Fibroblast of villous mesenchyme (primary cell): ENCODE measurements at places on chromosomes 1 and 21.

GRCh38 chr1:25451908-25452307 lies 21.2 kb downstream of the MACO1 start:
- no peak for DNase-seq

DNA sequence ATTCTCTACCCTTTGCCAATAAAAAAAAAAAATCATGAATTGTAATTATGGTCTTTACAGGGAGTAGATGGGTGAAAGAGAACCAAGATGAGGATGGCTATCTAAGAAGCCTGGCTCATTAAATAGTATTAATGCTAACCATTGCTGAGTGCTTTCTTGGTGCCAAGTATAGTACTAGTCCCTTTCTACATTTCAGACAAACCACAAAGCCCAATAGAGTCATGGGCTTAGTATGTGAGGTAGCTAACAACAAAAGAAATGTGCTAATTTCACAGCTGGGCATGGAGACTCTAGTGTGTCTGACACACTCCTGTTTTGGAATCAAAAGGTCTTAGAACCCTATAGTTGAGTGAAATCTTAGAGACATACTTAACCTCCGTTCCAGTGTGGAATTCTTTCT lies 84.5 kb upstream of the ESRRG start:
- DNase-seq, result no peak

DNA sequence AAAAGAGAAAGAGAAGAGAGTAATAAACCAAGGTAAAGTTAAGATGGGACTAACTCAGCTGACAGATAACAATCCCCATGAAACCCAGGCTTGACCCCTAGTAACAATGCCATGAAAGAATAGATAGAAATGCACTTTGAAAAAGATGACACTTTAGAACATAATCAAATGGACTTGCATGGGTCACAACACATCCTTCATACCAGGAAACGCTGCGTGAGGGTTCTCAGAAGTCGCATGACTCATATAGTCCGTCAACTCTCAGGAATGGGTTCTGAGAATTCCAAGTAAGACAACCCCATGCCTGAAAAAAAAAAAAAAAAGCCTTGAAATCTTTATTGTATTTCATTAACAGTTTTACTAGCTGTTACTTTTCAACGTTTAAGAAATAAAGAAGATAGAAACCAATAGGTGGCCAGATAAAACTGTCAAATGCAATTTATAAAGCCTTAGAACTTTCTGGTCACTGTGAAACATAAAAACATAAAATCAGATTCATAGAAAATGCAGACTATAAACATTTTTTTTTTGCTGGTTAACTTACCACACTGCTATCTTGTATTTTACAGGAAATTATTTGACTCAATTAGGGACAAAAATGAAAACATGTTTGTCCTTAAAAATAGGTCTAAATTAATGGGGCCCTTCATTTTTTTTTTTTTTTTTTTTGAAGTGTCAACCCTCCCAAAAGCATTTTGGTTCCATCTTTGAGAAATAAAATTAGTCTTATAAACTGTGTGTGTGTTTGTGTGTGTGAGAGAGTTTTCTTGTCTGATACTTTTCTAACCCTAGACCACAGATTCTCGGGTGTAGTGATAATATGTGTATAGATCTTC lies 202.1 kb downstream of the NCAM2 start:
- DNase-seq, result peak; percentile 95

GRCh38 chr1:86062453-86062852 lies 94.1 kb downstream of the COL24A1 start:
- no peak for DNase-seq

- peak; percentile 84 for DNase-seq
These were observed 3.8 kb upstream of the NCMAP start for GRCh38 chr1:24551960-24552571.

- no peak for DNase-seq
These were observed 29.9 kb downstream of the KRTAP10-1 start for GRCh38 chr21:44510109-44510507.

DNA sequence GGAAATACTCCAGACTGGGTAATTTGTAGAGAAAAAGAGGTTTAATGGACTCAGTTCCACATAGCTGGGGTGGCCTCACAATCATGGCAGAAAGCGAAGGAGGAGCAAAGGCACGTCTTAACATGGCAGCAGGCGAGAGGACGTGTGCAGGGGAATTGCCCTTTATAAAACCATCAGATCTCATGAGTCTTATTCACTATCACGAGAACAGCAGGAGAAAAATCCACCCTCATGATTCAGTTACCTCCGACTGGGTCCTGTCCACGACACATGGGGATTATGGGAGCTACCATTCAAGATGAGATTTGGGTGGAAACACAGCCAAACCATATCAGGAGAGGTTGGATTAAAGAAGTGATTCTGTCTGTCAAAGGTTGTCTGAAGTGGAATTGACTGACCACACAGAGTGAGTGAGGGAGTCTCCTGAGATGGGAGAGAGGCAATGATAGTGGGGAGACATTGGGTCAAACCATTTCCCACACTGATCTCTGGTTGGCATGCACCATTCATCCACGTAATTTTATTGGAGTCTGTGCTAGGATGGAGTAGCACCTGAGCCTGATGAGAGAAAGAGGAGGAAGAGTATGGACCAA lies 58.3 kb upstream of the VAMP3 start:
- no peak for DNase-seq

DNA sequence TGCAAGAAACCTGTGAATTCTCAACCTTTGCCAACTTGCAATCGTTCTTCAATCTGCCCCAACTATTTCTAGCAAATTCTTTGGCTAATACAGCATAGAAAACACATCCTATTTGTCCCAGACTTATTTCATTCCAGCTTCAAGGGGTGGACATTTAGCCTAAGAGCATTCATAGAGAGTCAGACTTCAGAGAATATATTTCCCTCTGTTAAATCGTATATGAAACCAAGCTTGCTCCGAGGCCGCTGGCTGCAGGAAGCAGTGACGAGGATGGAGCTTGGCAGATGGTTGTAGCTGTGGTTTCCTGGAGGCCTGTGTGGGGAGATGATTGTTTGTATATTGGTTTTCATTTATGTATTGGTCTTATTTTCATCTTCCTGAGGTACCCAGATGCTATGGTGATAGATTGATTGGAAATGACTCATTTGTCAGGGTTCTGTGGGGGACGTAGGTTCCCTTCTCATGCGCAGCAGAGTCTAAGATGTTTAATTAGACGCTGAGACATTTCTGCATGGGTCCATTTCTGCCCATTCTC lies 26.1 kb downstream of the MAN1C1 start:
- peak; percentile 10 for DNase-seq

GRCh38 chr1:54335755-54336108 lies 70.5 kb downstream of the SSBP3 start:
- DNase-seq, result peak; percentile 97

DNA sequence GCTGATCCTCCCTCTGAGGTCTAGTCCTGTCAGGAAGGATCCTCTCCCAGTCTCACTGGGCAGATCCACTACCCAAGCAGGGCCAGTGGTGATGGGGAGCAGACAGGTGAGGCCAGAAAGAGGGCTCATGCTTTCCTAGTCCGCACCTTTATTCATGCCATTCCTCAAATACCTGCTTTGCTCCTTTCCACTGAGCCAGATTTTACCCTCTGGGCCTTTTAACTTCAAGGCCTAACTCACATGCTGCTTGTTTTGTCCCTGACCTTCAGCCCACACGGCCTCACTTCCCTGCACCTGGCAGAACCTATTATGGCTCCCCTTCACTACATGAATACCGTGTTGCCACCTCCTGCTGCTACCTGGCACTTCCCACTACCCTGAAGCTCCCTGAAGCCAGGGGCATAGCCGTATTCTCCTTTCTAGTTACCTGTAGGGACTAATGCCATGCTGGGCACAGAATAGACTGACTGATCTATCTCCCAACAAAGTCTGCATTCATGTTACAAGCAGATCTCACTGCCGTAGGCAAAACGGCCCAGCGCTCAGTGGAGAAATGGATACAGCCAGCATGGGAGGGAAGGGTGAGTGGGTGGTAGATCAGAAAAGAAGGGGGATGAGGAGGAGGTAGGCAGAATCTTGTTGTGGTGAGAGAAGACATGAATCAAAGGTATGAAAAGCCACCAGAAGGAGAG lies 36.1 kb upstream of the GOLT1A start:
- no peak for DNase-seq

DNA sequence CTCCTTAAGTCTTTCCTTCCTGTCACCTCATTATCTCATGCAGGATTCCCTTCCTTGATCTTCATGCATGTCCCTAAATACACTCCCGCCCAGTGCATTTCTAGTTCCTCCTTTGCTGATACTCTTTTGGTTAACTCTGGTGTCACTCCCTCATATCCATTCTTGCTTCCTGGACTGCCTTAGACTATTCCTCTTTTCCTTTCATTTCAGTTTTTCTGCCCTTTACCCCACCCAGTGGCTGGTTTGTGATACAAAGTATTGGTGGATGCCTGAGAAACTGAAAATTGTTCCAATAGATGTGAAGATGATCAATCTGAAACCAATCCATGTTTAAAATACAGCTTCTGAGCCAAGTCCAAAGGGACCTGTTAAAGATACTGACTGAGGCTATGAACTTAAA lies 553.8 kb upstream of the CAMK1G start:
- no peak for DNase-seq

DNA sequence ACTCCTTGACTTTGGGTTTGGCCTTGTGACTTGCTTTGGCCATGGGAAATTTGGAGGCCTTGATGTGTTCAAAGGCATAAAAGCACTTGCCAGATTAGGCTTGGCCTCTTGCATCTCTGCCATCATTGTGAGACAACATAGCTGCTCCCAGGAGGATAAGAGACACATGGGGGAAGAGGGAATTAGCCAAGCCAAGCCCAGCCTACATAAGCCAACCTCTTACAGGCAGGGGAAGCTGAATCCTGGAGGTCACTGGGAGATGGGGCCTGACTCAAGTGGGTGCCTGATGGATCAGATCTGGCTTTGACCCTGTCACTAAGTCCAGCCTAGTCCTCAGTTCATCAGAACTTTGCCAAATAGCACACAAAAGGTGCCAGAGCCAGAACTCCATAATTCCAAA lies 37.6 kb upstream of the HMGB4 start:
- no peak for DNase-seq

DNA sequence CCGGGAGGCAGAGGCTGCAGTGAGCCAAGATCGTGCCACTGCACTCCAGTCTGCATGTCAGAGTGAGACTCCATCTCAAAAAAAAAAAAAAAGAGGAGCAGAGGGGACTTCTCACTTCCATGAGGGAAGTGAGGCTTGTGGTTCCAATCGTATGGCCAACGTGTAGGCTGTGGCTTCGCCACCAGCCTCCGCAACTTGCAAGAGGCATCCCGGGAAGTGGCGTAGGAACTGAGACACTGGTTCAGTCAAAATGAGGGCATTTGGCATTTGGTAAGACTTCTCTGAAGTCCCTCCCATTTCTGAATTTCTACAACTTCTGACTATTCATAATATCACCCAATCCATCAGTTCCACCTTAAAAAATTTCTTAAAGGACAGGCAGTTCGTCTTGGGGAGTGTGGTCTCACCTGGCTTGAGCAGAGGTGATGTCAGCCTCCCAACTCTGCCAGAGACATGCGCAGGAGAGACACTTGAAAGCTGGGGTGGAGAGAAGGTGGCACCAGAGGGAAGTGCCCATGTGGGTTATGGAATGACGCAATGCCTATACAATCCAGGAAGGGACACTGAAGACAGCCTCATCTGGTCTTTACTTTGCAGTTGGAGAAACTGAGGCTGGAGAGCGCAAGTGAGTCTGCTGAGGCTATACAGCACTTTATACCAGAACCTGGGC lies 17.2 kb downstream of the KAZN start:
- no peak for DNase-seq

GRCh38 chr1:12424793-12425192 lies 193.2 kb downstream of the DHRS3 start:
- no peak for DNase-seq

GRCh38 chr1:171911506-171911905 lies 70.2 kb downstream of the DNM3 start:
- no peak for DNase-seq

- peak; percentile 26 for DNase-seq
These were observed 57.0 kb downstream of the CAMTA1 start for GRCh38 chr1:6842301-6842700.

DNA sequence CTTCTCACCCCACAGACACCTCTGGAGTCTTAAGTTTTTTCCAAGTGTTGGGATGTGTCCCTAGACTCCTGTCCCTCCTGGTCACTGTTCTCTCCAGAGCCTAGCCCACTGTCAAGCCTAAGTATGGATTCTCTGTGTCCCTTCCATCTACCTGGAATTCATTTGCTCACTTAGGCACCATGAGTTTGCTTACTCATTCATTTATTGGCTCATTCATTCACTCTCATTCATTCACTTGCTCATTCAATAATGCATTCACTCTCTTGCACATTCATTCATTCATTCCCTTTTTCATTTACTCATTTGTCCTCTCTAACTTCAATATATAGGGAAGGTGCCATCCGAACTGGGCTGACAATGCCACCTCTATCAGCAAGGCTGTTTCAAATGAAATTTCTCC lies 1.6 kb downstream of the S100A16 start:
- DNase-seq, result no peak

GRCh38 chr1:11664336-11665065 lies 501 bp downstream of the FBXO6 start:
- peak; percentile 36 for DNase-seq

DNA sequence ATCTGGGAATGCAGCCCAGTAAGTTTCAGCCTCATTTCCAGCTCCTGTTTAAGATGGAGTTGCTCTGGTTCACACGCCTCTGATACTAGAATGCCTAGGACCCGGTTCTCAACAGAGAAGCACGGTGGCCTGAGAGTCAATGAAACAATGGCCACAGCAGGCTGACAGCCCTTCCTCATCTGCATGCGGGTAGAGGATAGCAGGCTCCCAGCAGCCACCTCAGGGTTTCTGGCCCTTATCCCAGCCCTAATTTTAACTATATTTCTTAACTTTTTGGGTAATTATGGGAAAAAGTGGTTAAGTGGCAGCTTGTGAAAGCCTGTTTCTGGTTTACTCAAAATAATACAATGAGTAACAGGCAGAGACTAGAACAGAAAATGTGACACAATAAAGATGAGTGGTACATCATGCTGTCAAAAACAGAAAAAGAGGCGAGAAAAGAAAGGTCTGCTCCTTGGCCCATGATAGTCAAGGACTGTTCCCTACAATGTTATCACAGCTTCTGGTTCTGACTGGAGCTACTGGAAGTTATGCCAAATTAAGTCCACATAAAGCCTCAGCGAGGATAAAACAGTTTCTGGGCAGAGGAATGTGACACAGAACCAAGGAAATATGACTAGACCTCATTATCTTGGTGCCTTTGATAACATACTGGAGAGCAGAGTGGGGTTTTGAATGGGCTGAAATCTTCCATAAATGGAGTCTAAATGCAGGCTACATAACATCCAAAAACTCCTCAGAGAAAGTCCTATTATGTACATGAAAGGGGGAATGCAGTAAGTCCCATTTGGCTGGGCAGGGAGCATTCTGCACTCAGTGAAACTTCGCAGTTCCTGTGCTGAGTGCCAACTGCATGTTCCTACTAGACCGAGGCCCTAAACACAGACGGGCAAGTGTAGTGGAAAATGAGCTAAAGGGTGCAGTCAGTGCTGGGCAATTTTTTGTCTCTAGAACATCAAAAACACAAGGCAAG lies 92.1 kb downstream of the NIBAN1 start:
- DNase-seq, result no peak
